Amniotic epithelial cell (primary cell): ENCODE measurements at places on chromosomes 16 and 17.

GRCh38 chr16:1494711-1495110, 1.6 kb downstream of the TELO2 start:
- no peak for DNase-seq

DNA sequence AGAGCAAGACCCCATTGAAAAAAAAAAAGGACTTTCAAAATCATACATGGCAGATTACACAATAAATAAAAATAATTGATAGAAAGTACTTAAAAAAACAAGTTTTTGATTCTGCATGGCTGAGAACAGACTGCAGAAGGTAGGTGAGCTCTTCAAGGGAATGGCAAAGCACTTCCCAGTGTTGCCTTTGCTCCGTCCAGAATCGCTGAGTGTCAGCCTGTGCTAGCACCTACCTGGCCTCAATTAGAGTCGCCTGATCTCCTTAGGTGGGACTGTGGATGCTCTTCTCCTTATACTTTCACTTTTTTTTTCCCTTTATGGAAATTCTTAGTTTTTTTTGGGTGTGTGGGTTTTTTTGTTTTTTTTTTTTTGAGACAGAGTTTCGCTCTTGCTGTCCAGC, 6.0 kb upstream of the TMEM220 start:
- DNase-seq = no peak

DNA sequence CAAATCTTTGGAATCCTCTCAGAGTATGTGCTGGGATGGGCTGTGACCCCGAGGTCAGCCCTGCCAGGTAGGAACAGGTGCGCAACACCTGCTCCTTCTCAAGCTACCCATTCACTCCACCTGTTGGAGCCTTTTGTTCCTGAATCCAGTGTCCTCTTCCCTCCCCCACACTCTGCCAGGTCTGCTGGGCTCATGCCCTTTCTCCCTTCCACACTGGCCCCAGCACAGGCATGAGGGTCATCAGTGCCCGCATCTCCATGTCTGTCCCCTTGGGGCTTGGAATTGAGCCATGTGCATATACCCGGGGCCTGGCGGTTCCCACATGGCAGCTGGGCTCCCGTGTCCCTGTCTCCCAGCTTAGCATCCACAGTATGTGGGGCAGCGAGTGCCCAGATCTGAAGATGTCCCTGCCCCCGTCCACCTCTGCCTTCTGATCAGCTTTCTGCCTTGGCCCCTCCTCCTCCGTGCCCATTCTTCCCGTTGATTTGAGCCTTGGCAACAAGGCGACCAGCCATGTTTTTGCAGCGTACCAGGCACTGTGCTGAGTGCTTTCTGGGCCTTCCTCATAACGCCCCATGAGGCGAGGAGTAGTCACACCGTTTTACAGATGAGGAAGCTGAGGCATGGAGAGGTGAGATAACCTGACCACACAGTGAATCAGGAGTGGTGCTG, 102.2 kb downstream of the RAP1GAP2 start:
- DNase-seq = no peak

DNA sequence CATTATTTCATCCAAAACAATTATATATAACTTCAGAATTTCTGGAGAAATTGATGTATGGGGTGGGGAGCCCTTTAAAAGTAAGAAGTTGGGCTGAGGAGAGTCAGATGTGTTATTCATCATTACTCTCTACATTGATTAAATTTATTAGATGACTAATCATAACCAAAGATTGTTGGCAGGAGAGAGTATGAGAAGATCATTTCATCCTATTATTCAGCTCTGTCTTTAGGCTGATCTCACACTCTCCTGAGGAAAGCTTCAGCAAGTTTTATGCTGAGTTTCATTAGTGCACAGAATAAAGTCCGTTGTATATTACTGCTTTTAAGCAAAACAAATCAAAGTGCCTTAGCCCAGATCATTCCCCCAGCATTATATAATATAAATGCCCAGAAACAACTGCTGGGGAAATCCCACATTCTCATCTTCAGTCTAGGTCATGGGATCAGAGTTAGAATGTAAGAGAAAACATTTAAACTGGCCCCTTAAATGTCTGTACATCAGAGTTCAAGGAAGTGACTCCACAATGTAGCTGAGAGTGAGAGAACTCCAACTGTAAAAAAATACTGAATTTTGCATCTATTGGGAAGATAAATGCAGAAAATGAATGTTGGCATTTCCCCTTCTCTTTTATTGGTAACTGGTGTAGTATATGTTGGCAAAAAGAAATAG, 130.1 kb upstream of the HLF start:
- no peak for DNase-seq

DNA sequence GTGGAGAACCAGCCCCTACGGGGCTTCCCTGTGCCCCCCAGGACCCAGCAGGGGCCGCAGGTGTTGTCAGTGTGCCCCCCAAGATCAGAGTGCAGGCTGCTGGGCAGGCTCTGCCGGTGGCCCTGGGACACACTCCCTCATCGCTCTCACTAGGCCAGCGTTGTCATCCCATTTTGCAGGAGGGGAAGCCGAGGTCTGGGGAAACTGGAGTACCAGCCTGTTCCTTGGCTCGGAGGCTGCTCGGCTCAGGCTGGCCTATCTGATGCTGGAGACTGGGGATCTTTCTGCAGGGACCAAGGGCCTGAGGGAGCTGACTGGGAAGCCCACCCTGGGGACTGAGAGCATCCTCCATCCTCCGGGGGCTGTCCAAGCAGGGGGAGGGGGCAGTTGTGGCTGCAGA, 74.2 kb upstream of the CBX4 start:
- DNase-seq = no peak

GRCh38 chr16:4085405-4085970, 30.8 kb downstream of the ADCY9 start:
- no peak for DNase-seq

DNA sequence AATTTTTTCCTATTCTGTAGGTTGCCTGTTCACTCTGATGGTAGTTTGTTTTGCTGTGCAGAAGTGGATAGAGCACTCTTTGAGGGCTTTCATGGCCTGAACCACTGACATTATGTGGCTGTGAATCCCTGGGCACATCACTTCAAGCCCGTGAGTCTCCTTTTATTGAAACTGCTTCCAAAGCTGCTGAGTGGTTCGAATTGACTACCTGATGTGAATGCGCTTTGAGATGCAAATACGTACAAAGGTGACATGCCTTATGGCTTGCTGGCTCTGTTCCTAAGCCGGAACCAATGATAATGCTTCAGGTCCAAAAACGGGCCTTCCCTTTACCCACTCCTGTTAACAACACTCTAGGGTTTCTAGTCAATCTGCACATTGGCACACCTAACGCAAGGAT, 34.3 kb downstream of the ASPA start:
- no peak for DNase-seq

GRCh38 chr16:68362262-68362913, 51.6 kb downstream of the PRMT7 start:
- DNase-seq = no peak

DNA sequence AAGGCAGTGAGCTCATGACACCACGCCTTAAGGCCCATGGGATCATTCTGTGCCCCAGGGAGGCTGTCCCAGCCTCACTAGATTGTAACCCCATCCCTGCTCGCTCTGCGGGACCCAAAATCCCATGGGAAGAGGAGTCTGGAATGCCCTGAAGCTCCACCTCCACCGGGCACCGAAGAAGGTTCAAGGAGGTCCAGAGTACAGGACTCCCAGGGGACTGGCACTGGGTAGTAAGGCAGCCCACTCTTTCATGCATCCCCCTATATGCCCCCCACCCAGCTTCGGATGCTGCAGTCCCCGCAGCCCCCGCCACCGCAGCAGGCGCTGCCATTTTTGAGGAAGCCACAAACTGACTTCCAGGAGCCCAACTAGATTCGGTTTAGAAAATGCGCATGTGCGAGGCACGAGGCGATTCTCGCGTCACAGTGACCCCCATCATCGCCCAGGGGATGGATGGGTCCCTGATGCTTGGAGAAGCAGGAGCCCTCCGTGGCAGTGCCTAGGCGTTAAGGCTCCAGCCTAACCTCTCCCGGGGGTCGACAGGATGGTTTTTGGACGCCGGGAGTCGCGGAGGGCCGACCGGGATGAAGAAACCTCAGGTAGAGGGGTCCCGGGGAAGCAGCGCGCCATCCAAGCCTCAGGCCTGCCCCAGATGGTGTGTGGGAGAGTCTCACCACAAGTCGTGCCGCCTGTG, 1681.0 kb downstream of the TP53TG3F start:
- DNase-seq = no peak

- DNase-seq = peak; percentile 84
Observed at GRCh38 chr17:30824356-30825145, at the start of gene CRLF3. Gene CRLF3, minus strand, starts transcription at chr17:30824692. Its CDS starts 41 bp downstream, at chr17:30824651.

DNA sequence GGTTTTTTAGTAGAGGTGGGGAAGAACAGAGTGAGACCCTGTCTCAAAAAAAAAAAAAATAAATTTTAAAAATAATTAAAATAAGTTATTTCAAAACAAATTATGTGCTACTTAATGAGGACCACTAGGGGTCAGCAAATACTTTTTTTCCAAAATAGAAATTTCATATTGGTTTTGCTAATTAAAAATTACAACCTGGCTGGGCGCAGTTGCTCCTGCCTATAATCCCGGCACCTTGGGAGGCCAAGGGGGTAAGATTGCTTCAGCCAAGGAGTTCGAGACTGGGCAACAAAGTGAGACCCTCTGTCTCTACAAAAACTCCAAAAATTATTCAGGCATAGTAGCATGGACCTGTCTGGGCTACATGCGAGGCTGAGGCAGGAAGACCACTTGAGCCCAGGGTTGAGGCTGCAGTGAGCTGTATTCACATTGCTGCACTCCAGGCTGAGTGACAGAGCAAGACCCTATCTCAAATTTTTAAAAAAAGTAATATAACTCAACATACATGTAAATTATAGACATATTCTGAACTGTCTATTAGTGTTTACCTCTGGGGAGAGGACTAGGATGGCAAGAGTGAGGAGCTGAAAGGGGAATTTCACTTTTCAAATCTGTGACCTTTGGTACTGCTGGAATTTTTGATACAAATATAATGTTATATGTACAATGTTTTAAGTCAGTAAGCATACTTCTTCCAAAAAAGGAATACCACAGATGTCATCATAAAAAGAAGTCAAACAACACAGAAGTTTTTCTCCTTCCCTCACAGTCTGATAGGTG, 8.1 kb downstream of the MEIOB start:
- DNase-seq = peak; percentile 41

- DNase-seq = no peak
Observed at GRCh38 chr16:25108054-25108453, 3.5 kb upstream of the LCMT1 start.

DNA sequence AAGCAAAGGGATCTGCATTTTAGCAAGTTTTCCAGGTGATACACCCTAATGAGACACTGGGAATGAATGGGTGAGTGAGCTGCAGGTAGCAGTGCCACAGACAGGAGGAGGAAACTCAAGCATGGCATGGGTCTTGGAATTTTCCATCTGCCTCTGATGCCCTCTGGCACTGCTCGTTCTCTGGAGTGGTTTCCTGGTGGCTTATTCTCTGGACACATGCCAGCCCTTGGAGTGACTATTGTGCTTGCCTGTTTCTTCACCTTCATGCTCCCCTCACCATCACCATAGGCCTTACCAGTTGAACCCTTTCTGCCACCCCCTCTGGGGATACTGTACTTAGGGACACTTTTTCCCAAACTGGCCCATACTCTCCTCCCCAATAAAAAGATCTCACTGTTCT, 1.6 kb downstream of the COASY start:
- DNase-seq = no peak

DNA sequence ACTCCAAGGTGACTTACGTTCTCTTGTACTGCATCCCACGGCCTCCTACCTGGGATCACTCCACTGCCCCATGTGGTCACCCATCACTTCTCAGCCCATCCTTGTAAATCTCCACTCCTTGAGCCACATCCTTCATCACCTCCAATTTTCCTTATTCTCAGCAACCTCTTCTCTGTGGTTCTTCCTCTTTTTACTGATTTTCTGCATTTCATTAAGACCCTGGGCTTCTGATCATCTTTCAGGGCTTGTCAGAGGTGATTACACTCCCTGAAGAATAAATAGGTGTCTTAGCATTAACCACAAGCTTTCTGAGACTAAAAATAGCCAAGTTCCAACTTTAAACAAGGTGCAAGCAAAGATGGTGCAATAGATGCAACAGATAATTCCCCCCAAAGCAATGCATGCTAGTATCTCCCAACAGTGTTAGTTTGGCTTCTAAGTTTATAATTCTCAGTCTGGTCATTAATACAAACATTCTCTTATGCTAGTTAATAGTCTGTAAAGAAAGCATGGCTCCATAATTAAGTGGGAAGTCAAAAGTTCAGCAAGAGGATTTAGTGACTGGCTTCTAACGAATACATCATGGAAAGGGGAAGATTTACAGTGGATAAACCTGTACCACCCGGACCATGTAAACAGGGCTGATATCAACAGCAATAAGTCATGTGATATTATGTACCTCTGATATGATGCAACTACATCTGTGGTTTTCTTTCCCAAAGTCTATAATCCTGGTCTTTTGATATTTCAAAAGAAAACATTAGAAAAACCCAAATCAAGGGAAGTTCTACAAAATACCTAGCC, 47.4 kb upstream of the FOXJ1 start:
- DNase-seq = peak; percentile 97

GRCh38 chr16:86584071-86584685, 5.8 kb downstream of the FOXL1 start:
- no peak for DNase-seq

- no peak for DNase-seq
Observed at GRCh38 chr17:81493198-81494038, 19.2 kb downstream of the ACTG1 start.

GRCh38 chr17:33515974-33516373, 222.9 kb upstream of the ASIC2 start:
- no peak for DNase-seq

- peak; percentile 49 for DNase-seq
Observed at GRCh38 chr17:14353861-14354474, 53.1 kb downstream of the HS3ST3B1 start.

DNA sequence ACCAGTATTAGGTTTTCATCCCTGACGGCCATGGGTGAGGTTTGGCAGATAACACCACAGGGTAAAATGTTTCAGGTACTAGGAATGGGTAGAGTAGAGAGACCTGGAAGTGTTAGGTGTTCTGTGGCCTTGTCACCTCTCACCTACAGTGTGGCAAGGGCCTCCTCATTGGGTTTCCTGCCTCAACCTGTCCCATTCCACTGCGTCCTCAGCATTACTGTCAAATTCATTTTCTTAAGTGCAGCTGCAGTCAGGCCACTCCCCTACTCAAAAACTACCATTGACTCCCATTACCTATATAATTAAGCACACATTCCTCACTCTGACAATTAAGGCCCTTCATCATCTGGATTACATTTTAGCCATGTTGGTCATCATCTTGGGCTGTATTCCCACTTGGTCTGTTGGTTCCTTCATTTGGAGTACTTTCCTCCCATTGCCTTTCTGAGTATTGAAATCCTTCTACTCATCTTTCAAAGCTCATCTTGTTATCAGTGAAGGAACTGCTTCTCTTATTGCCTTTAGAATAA, 64.5 kb downstream of the NUP88 start:
- no peak for DNase-seq
